Glutamatergic neuron (in vitro differentiated cells): ENCODE measurements at places on chromosomes 2 and 18.

- no peak for DNase-seq
Observed at GRCh38 chr2:99876956-99877355, 265.4 kb downstream of the AFF3 start.

- DNase-seq: peak; percentile 60
Observed at GRCh38 chr2:75466708-75467311, 93.9 kb downstream of the EVA1A start.

GRCh38 chr2:130787841-130788240, 32.5 kb downstream of the AMER3 start:
- no peak for DNase-seq

GRCh38 chr18:79921984-79922965, 29.2 kb downstream of the SLC66A2 start:
- no peak for DNase-seq

GRCh38 chr2:127185705-127186104, 34.4 kb downstream of the CYP27C1 start:
- no peak for DNase-seq

DNA sequence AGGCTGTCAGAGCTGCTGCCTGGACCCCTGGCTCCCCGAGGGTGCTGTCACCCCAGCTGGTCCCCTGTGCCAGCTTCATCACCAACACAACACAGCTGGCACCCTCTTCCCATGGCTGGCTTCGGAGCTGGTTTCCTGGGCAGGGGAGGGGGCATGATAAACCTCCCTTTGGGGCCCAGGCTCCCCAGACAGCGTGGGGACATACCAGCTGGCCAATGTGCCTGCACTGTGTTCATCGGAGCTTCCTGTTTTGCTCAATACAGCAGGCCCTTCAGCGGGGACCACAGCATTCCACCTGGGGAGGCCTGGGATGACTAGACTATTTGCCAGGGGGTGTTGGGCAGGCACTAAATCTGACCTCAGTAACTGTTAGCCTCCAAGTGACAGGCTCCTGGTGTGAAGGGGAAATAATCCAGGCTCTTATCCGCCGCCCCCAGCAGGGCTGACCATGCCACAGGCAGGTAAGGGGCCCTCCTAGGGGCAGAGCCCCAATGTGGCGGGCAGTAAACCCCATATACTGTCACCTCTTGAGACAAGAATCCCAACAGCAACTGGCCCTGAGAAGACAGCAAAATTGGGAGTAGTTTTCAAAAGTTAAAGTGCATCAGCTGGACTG, 44.6 kb downstream of the EMX1 start:
- no peak for DNase-seq

DNA sequence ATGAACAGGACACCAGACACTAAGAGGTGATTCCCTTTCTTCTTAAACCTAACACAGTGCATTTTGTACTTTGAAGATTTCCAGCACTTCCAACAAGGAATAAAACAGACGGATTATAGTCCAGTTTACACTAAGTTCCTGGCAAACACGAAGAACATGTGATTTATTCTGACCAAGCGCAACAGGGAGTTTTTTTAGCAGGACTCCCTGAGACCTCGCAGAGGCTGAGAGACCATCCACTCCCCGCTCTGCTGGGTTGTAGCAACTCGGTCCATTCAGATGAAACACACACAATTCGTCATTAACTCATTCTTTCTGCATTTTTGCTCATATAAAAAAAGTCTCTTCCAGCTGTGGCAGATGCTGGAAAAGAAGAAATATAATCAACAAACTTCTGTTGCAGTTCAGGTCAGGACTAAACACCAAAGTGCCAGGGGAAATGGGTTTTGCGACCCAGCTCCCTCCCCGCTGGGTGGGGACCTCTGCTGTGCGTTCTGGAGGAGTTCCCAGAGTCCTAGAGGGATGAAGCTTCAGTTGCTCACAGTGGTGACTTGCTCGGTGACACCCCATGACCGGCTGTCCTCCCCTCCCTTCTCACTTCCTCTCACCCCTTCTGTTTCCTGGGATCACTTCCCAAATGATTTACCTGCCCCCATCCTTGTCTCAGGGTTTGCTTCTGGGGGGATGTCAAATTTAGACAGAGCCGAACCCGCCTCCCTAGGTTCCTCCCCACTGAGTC, 52.5 kb downstream of the KCNF1 start:
- DNase-seq: no peak

DNA sequence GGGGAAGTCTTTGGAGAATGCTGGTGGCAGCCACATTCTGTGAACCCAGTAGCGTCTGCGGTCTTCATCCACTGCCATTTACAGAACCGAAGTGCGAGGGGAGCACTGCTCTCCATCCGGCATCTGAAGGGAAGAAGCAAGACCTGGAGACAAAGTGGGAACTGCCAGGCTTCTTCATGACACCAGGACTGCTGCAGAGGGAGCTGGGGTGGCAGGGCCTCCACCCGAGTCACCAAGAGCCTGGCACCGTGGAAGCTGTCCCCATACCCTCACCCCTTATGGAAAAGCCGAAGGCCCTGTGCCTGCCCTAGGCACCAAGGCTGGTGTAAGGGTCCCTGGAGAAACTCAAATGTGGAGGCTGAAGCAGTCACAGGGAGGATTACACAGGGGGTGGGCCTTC, 79.8 kb downstream of the CIB4 start:
- peak; percentile 5 for DNase-seq

DNA sequence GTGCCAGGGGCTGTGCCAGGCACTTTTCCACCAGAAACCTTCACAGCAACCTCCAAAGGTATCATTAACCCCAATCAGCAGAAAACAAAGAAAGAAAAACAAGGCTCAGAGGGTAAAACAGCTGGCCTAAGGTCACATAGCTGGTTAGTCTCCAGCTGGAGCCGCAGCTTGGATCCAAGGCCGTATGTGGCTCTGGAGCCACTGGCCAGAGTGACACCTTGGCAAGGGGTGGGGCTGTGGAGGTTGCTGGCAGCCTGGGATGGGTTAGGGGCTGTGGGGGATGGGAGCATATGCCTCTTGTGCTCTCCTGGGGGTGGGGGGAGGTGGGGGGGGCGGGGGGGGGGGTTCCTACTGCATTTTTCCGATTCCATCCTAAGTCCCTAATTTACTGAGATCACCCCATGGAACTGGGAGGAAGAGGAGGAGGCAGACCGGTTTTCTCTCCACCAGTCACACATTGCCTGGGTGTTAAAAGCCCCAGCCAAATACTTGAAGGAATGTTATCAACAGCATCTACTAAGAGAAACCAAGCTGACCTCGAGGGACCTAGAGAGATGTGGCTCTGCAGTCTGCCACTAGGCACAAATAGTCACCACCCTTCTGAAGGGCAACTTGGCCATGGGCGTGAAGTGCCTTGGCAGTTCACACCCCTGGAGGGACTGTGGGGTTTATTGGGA, 8.0 kb downstream of the HAAO start:
- no peak for DNase-seq

GRCh38 chr2:165144315-165144714, 59.5 kb downstream of the SCN3A start:
- DNase-seq: no peak

DNA sequence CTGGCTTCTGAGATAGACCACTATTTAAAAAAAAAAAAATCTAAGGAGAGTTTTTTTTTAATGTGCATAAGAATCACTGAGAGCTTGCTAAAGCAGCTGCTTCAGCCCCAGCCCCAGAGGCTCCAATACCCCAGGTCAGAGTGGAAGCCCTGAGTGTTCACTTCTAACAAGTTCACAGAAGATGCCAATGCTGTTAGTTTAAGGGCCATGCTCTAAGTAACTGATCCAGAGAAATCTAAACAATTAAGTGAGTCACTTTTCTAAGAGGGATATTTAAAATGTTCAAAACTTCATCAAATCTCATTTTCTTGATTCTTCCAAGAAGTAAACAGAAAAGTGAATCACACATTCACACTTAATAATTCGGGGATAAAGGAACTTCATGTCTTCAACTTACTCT, 126.4 kb upstream of the CD226 start:
- no peak for DNase-seq

- no peak for DNase-seq
Observed at GRCh38 chr18:63753676-63754075, 21.5 kb upstream of the SERPINB7 start.

DNA sequence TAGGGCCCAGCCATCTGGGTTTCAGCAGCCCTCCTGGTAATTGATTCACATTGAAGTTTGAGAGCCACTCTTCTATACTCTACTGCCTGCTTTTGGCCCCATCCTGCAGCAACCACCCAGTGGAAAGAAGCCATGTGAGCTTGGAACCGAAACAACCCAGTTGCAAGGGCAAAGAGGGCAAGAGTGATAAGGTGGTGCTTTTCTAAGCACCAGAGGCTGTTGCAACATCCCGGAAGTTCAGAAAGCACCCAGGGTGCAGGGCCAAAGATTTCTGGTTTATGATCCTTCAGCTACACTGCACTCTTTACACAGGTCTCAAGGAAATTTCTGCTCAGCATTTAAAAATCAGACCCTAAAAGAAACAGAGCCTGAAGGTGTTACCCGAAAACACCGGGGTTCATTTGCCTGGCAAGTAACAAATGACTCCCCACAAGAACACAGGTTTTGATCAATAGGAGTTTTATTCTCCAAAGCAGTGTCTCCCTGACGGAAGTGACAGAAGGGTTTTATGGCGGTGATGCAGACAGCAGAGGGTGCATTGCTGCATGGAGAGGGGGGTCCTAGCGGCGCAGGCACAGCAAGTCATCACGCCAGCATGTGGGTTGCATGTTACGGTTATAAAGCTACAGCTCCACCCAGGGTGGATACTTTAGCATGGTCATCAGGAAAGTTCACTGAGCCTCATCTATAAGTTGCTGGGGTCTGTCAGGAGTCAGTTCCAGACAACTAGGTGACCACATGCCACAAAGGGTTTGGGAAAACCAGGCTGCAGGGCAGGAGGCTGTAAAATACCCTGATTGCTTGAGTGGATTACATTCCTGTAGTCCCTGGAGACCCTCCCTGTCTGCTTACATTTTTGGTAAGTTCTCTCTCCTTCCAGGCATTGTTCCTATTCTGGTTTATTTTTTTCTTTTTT, 28.8 kb upstream of the TMEM37 start:
- no peak for DNase-seq

- DNase-seq: no peak
Observed at GRCh38 chr2:141767691-141768090, 363.1 kb downstream of the LRP1B start.

DNA sequence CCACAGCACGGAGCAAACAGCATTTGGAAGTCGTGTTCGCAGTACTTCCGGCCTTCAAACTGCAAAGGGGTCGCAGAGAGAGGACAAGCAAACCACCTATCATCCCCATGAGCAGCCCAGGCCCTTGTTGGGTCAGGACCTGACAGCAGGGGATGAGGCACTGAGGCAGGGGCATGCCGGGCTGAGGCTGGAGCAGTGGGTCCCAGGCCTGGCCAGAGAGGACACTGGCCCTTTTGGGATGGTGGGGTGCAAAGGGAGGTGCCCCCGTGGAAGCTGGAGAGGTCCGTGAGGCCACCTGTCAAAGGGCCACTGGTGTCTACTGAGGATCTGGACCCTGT, 8.9 kb downstream of the GPR17 start:
- DNase-seq: no peak

DNA sequence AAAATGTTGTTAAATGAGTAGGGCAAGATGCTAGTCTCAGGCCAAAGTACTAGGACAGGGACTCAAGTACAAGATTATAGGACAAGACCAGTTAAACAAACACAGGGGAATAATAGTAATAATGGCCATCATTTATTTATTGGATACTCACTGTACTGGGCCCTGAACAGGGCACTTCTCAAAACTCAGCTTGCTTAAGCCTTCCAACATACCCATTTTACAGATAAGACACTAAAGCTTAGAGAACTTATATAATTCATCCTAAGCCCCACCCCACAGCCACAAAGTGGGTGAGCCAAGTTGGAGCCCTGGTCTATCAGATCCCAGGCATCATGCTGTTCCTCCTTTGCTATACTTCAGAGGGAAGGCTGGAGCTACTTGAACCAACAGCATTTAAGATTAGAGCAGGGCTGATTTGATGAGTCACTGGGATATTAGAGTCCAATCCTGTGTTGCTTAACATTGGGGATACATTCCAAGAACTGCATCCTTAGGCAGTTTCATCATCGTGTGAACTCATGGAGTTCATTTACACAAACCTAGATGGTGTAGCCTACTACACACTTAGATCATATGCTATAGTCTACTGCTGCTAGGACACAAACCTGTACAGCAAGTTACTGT, 153.6 kb downstream of the MTCL1 start:
- DNase-seq: no peak

DNA sequence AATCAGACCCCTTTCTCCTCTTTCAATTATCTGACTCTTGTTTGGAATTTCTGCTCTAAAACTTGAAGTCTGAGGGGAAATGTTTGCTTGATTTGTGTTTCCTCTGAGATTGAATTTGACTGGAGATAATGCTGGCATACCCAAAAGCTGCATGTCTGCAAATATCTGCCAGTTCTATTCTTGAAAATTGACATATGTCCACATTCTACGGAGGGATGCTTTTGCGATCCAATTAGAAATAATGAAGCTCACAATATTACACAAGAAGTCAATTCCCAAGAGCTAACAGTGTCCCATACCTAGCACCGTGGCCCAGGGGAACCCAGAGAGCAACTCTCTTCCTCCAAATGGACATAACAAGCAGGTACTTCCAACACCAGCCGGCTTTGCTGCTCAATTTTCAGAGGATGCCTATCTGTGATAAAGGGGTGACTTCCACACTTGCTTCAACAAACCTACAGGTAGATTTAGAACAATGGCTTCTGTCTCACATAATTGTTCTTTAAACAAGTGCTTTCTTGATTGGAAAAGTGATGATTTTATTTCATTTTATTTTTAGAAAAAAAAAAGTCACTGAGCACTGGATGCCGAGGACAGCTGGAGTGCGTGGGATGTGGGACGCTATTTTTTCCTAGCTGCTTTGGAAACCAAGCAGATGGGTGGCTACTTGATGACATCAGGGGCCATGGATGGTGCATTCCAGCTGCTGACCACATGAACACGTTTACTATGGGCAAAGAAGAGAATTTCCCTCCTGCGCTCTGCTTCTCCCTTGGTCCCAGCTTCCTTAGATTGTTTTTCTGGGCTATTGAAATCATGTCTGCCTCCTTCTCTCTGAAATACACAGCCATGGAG, 488.9 kb downstream of the RNF144A start:
- no peak for DNase-seq

GRCh38 chr2:9200633-9201015, 6.0 kb upstream of the ASAP2 start:
- DNase-seq: peak; percentile 31

- no peak for DNase-seq
Observed at GRCh38 chr2:137976274-137976673, 12.0 kb downstream of the HNMT start.

- DNase-seq: no peak
Observed at GRCh38 chr2:136980303-136980702, 215.0 kb downstream of the THSD7B start.

DNA sequence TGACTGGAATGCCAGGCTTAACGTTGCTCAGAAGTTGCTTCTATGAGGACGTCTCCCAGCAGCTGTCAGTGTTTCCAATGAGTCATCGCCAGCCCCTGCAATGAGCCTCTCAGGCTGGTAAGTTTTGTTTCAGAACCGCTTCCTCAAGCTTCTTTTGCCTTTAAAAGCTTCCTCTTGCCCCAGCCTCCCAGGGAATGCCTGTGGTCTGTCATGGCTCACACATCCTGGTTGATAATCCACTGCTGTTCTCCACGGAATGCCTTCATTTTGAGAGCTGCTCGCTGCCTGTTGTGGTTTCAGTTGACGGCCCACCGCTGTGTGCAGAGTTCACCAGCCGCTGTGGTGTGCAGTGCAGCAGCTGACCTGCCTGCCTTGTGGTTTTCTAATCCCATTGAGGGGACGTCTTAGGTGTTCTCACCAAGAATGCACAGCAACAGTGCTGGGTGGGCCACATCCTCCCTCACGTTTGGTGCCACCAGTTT, 96.4 kb downstream of the RTP5 start:
- DNase-seq: no peak
